ENCODE measurements at places on chromosomes 11 and 22.

DNA sequence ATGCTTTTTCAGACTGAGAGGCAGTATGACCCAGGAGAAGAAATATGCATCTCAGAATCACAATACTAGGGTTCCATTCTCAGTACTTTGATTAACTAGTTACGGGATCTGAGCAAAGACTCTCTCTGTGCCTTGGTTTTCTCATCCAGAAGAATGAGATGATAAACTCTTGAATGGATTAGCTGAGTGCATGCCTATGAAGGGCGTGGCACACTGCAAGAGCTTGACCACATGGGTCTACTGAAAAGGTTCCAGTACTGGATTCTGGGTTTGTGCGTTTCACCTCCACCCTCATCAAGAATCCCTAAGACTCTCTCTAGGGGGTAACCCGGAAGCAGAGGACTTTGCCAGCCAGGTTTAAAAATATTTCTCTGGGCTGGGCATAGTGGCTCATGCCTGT, 25.6 kb downstream of the PGA5 start:
- DNase-seq = no peak

DNA sequence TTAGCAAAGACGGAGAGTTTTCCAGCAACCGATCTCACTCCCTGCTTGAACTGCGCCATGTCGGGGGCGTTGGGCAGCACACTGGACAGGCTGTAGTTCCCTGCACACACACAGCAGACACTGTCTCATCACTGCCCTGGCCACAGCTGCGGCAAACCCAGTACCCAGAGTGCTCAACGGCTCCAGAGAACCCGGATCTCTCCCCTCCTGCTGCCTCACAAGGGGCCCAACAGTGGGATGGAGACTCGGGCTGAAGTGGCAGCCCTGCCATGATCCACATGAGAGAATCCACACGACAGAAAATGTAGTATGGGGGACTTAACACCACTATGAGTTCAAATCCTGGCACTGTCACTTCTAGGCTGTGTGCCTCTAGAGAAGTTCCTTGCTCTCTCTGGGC, 58.0 kb downstream of the ARFGAP3 start:
- no peak for DNase-seq

DNA sequence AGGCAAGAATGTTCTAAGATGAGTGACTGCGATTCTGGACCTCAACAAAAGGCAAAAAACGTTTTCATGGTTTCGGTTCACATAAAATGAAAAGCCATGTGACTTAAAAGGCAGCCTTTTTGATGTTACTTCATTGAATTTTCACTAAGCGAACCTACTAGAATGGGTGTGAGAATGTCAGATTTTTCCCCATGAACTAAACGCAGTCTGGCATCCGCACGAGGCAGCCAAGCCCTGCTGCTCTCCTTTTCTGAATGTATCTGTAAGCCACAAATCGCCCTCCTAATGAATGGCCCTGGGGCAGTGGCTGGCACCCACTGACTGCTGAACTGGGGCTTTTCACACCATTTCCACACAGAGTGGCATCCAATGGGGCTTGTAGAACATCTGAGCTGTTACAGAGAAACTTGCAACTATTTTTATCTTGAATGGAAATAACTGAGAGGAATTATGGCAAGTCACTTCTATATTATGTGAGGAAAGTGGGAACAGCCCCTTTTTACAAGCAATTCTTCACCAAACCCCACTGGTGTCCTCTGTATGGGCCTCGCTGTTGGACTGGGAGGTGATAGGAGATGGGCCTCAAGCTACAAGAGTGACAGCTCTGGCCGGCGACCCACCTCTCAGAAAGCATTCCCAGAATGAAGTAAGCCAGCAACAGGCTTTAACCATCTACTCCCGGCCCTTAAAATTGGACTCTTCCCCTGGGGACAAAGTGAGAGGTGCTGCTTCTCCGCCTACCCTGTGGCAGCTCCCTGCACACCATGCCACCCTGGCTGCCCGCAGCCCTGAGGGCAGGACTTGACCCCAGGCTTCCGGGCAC, 29.4 kb downstream of the PPP2R1B start:
- no peak for DNase-seq

DNA sequence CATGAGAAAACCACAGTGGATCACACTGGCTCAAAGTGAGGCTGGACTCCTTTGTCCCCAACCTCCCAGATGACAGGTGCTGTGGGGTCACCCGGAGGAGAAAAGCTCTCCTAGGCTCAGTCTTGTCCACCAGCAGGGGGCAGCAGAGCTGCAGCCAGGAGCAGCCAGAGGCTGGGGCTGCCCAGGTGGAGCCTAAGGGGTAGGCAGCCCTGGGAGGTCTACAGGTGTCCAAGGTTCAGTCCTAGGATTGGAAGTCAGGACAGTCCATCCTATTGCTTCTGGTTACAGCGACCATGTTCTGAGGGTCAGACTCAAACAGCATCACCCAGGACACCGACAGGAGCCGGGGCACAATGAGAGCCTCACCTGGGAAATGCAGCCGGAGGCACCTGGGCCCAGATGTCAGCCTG, 77.6 kb upstream of the IGLL5 start:
- no peak for DNase-seq

DNA sequence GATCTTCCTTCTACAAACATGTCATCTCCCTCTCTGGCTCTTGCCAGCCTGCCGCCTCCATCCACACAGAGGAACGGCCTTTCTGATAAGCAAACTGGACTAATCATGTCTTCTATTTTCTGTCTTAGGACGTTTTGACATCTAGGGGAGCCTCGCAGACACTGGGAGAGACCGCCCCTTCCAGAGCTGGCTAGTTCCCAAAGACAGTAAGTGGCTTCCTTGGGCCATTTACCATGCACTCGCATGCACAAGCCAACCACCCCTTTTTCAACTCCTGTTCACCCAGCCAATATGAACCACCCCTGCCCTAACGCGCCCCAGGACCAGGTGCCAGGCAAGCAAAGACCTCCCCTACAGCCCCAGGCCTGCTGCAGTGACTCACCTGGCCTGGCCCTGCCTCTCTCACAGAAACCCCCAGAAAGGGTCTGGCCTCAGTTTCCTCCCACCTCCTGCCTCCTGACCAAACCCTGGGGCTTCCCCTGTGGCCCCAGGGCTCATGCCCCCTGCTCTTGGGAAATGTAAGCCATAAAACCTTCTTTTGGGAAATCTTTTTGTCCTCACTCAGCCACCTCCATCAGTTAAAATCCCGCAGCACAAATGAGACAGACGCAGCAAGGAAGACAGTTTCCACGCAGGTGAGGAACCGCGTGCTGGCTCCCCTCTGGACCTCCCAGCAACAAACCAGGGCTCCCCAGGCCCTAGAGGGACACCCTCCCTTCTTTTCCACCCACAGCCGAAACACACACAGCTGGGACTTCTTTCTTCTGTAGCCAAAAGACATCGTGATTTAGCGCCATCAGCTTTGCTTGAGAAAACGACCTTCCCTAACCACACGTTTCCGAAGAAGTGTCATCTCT, 38.5 kb downstream of the SHANK2 start:
- DNase-seq = no peak

GRCh38 chr11:15419696-15420095, 305.0 kb downstream of the INSC start:
- DNase-seq = no peak

- peak; percentile 40 for DNase-seq
Observed at GRCh38 chr22:44625981-44626687, 75.9 kb upstream of the PRR5 start.

DNA sequence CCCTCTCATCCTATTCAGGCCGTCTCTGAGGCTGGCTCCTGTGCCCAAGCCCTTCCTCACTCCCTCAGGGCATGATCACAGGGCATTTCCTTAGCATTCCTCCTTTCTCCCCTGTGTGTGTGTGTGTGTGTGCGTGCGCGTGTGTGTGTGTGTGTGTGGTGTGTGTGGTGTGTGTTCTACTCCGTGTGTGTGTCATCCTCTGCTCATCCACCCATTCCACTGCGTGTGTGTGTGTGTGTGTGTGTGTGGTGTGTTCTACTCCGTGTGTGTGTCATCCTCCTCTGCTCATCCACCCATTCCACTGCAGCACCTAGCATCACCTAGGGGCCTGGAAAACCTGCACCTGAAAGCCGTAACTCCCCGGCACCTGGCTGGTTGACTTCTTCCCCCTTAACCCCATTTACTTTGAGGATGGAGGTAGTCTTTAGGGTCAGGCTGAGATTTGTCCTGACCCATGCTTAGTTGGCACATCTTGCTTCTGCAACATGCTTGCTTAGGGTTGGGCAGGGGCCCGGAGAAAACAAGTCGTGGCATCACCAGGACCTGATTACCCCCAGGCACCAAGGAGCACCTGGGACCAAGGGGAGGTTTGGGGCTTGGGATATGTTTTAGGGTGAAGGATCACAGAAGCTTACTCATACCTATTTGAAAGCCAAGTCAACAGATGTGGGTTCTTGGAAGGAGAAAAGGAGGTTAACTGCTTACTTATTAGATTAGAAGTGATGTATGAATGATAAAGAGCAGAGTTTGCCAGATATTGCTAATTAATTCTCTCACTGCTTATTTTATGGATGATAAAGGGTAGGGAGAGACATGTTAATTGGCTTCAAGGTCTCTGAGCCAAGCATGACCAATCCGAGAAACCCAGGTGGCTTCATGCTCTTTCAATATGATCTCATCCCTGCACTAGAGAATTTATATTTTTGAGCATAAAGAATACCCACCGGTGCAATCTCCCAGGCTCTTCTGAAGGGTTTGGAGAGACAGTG, 18.9 kb downstream of the TIMP3 start:
- DNase-seq = no peak

GRCh38 chr11:70944636-70945035, 307.7 kb downstream of the SHANK2 start:
- no peak for DNase-seq

GRCh38 chr11:2772544-2773031, 72.8 kb upstream of the KCNQ1OT1 start:
- no peak for DNase-seq

- no peak for DNase-seq
Observed at GRCh38 chr22:28922540-28923244, 39.3 kb downstream of the ZNRF3 start.

DNA sequence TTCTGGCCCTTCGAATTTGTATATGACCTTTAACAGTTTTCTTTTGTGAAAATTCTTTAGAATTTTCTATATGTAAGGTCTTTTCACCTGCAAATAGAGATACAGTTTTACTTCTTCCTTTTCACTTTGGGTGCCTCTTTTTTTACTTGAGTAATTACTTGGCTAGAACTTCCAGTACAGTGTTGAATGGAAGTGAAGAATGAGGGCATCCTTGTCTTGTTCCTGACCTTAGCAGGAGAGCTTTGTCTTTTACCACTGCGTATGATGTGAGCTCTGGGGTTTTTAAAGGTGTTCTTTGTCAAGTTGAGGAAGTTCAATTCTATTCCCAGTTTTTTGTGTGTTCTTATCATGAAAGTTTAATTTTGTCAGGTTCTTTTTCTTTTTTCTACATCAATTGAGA, 21.6 kb downstream of the ZFP91 start:
- no peak for DNase-seq

DNA sequence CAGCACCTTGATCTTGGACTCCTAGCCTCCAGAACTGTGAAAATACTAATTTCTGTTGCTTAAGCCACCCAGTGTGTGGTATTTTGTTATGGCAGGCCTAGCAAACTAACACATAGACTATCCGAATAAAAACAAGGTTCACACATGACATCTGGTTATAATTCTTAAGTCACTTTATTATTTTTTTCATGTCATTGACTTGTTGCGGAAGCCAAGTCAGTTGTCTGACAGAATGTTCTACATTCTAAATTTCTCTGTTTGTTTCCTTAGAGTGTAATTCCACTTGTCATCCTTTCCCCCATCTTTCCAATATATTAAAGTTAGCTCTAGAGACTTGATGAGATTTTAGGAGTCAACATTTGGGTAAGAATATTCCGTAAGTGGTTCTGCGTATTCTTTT, 40.6 kb downstream of the RAB30 start:
- no peak for DNase-seq

DNA sequence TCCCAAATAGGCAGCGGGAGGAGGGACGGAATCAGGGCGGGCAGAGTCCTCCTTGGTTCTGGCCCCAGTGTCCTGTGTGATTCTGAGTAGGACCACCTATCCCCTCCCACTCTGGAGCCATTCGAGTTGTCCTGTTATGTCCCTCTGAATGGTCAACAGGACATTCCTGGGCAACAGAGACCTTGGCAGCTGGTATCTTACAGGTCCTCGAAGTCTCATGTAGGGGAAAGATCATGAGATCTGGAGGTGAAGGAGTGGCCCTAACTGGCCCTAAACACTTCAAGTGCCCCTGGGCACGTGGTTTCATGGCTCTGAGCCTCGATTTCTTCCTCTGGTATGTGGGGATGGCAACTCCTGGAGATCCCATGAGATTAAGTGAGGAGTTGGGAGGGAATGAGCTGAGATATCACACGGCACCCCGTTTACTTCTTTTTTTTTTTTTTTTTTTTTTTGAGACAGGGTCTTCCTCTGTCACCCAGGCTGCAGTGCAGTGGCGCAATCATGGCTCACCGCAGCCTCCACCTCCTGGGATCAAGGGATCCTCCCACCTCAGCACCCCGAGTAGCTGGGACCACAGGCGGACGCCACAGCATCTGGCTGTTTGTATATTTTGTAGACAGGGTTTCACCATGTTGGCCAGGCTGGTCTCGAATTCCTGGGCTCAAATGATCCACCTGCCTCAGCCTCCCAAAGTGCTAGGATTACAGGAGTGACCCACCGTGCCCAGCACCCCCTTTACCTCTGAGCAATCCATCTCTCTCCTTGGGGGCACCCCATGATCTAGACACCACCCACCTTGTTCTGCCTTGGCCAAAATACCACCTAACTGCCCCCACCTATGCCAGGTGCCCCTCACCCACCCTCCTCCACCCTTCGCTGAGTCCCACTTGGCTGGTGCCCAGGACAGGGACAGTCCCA, 6.8 kb downstream of the LIF start:
- DNase-seq = no peak

GRCh38 chr22:17954860-17955587, 69.3 kb downstream of the MICAL3 start:
- no peak for DNase-seq

GRCh38 chr11:64970731-64971151, 1.2 kb downstream of the MAJIN start:
- DNase-seq = no peak

GRCh38 chr11:63858628-63859550, 20.0 kb downstream of the MARK2 start:
- no peak for DNase-seq

DNA sequence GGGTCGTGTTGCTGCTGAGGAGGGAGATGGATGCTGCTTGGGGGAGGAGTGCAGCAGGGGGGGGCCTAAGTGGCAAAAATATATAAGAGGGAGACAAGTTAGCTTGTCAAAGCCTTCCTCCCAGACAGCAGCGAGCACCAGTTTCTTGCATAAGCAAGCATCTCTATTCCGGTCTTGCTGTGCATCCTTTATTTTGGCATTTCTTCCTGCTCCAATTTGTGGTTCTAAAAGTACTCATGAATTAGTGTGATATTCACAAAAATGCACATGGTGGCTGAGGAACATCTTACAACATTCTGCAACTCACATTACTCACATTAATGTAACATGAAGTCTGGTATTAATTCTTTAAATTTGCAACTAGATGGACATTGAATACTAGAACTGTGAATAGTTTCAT, 32.1 kb downstream of the GDPD5 start:
- DNase-seq = no peak

DNA sequence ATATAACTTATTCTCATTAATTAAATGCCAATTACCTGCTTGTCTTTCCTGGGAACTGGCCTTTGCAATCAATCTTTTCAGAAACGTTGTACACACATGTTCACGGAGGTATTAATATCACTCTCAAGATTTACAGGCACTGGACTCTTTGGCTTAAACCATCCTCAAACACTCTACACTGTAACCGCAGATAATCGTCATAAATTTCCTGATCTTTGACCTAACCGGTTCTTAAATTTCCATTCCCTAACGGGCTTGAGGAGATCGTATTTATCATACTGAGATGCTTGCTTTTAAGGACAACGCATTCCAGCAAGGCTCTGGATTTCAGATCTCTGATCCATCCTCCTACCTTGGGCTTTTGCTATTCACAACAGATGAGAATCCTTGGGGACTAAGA, 72.8 kb downstream of the ARL14EP start:
- no peak for DNase-seq

All from left renal cortex interstitium (tissue), 4 donors.